Activated CD8-positive, alpha-beta memory T cell treated with anti-CD3 and anti-CD28 coated beads for 48 hours (primary cell): ENCODE measurements at places on chromosomes 11 and 22.
A peak's percentile ranks its signal among the peaks of the same experiment; 100 is the strongest.

GRCh38 chr22:48758881-48759875 lies 1068.5 kb downstream of the BRD1 start:
- DNase-seq = no peak

DNA sequence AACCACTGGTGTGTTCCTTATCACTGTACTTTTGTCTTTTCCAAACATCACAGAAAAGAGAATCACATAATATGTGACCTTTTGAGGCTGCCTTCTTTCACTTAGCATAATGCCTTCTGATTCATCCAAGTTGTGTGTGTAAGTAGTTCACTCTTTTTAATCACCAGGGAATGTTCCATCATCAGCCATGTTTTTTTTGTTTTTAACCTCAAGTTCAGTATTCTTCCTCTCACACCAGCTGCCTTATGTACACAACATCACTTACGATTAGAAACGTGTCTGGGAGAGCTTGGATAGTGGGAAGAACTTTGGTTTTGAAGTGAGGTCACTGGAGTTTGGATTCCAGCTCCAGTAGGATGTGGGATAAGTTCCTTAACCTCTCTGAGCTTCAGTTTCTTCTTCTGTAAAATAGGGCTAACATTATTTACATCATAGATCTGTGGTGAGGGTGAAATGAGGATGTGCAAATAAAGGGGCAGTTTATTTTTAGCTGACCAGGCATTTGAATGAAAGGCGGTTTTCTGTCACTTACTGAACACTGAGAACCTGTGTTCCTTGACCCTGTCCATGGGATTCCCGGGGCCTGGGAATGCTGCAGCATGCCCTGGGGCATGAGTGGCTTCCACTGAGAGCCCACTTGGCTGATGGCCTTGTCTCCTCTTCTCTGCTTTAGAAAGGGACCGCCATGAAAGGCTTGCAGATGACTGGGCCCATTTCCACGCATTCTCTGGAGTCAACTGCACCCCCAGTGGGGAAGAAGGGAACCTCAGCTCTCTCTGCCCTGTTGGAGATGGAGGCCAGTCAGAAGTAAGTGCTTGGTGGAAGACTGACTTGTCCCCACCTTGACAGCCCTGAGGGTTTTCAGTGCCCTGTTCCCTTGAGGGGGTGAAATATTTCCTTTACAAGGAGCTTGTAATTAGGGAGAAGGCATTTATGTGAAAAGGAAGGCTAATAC lies 92.6 kb downstream of the DEPDC5 start:
- no peak for DNase-seq

GRCh38 chr11:14345668-14346067 lies 13.3 kb downstream of the RRAS2 start:
- no peak for DNase-seq

DNA sequence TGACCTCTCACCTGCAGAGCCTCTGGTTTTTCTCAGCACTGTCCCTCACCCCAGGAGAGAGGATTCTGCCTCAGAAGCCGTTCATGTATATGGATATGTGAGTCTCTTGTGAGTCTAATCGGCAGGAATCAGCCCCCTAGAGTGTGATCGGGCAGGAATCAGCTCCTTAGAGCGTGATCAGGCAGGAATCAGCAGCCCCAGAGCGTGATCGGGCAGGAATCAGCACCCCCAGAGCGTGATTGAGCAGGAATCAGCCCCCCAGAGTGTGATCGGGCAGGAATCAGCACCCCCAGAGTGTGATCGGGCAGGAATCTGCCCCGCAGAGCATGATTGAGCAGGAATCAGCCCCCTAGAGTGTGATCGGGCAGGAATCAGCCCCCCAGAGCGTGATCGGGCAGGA lies 80.0 kb upstream of the EIF3D start:
- DNase-seq = no peak

- DNase-seq = no peak
Observed at GRCh38 chr11:93287434-93287833, 43.1 kb upstream of the DEUP1 start.

- DNase-seq = no peak
Observed at GRCh38 chr11:104051778-104052177, 15.3 kb downstream of the DDI1 start.

DNA sequence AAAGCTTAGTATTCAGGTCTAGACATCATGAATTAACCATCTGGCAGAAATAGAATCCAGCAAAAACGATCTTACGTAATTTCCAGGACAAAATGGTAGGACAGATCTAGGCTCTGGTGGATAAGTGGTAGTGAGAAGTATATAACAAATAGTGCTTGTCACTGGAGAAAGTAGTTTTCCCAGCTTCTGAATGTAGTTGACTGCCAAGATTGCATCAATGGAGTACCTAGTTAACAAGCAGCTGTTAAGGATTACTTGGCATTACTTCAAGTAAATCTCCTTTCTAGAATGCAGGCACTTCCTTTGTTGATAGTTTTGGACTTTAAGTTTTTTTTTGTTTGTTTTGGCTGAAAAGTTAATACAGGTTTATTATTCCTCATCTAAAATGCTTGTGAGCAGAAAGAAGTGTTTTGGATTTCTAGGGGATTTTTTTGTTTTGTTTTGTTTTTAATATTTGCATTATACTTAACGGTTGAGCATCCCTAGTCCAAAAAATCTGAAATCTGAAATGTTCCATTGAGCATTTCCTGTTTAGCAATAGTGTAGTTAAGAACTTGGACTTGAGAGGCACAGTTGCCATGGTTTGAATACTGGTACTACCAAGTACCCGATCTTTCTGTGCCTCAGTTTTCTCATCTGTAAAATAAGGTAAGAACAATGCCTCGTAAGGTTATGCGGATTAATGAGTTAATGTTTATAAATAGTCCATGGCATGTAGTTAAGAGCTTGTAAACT lies 20.3 kb downstream of the FAM118B start:
- no peak for DNase-seq

GRCh38 chr11:34558211-34558610 lies 44.6 kb upstream of the ELF5 start:
- DNase-seq = no peak

GRCh38 chr11:46285173-46285572 lies 7.7 kb downstream of the CREB3L1 start:
- no peak for DNase-seq

DNA sequence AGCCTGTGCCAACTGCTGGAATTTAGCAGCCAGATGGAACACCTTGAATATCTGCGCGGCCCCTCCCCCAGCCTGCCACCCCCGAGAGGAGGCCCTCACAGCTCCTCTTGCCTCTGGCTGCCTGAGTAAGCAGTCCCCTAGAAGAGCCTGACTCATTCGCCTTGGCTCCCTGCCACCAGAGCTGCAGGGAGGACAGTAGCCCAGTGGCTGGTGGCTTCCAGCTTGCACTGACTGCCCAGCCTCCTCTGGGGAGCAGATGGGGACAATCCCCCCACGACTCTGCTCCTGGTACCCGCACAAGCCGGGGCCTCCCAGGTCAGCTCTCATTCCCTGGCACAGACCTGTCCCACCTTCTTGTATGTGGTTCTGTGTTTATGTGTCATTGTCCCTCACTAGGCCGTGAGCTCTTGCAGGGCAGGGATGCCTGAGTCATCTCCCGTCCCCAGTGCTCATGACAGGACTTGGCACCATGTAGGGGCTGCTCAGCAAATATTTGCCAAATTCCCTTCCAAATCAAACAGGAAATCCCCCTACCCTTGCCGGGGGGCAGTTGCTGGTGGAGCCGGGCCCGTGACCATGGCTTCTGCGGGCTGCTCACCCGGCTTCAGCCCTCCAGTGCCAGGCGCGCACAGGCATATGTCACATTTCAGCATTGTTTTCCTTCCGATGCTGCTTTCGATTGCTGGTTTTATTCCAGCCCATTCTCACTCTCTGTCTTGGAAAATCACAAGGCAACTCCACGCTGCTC lies 43.6 kb downstream of the CACNG2 start:
- peak; percentile 27 for DNase-seq

DNA sequence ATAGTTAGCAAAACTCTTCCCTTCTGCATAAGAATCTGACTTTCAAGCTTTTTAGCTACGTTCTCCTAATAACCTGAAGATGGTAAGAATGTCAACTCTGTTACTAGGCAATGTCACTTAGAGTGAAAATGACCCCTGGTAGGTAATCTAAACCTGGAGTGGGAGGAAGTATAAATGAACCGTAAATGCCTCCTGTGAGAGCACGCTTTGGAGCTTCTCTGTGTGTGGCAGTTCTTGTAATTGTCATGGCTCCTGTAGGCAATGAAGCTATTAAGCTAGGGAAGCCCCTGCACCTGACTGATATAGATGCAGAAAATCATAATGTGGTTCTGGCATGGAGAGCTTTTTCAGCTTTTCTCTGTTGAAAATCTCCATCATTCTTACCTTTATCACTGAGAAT lies 29.4 kb downstream of the CALCA start:
- DNase-seq = no peak

- DNase-seq = no peak
Observed at GRCh38 chr11:110434952-110435779, 5.4 kb downstream of the FDX1 start.

GRCh38 chr11:127862406-127862805 lies 725.0 kb downstream of the ETS1 start:
- no peak for DNase-seq

DNA sequence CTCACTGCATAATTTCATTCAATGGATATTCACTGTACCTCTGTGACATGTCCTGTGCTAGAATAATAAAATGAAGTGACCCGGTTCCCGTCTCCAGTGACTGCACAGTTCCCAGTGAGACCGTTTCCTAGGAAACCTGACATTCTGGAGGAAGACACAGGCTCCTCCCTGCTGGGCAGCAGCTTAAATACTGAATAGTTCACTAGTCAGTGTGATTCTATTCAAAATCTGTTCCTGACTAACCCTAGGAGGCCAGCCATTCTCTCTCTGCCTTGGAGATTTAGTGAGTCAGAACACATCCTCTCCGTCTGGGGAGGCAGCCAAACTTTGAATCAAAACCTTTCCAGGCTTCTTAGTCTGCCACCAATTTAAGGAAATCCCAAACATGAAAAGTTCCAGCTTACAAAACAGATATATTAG lies 11.3 kb downstream of the TRIM66 start:
- no peak for DNase-seq

DNA sequence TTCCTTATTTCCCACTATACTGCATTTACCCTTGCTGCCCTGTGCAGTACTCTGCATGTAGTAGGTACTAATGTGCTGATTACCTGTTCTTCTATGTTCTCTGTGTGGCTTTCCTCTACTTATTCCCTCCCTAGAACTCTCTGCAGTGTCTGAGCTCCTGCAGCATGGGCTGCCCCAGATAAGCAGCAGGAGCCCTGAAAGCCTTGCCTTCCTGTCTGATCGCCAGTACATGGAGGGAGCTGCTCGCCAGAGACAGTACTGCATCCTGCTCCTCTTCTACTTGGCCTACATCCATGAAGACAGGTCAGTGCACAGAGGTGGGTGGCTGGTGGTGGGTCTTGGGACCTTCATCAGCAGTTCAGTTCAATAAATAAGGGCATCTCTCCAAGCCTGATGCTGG lies 42.2 kb upstream of the CCDC134 start:
- DNase-seq = no peak

GRCh38 chr11:114651145-114651718 lies 27.1 kb upstream of the NXPE2 start:
- no peak for DNase-seq

DNA sequence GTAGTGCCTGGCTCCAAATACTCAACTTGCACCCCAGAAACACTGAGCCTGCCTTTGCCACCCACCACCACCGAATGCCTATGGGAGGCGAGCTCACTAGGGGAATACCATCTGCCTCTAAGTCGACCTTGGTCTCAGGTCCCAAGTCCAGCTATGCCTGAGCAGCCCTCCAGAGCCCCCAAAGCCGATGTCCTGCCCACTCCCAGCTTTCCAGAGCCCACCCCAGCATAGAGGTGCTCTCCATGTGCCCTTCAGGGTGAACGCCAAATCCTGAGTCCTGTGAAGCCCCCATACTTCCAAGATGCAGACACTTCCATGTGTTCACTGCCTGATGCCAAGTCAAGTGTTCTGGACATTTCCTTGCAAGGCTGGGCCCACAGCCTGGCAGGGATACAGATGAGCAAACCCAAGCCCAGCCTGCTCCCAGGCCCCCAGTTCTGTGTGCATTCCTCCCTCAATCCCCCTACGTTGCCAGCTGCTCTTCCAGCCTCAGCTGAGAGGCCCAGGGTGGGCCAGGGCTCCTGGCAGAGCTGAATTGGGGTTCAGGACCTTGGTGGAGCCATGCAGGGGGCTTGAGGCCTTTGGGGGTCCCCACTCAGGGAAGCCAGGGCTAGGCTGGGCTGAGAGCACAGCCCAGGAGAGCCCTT lies 2.6 kb upstream of the KMT5B start:
- no peak for DNase-seq

DNA sequence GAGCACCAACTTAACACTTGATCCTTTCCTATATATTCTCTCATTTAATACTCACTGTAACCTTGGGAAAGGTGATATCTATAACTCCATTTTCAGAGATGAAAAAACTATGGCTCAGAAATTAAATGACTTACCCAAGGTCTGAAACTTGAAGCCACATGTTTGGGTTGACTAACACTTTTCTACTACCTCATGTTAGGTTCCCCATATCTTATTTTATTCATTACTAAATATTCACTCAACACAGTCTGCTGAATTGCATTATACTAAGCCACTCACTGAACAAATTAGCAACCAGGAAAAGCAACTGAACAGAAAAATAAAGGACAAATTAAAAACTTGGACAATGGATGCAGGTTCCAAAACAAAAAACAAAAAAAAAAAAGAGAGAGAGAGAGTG lies 59.9 kb downstream of the FAM168A start:
- DNase-seq = no peak

- no peak for DNase-seq
Observed at GRCh38 chr22:39699631-39700360, 129.2 kb downstream of the CACNA1I start.

- no peak for DNase-seq
Observed at GRCh38 chr11:16778876-16779275, 40.4 kb downstream of the C11orf58 start.

- DNase-seq = no peak
Observed at GRCh38 chr11:96278039-96278897, 64.7 kb downstream of the MAML2 start.

- no peak for DNase-seq
Observed at GRCh38 chr11:96169250-96169649, 173.7 kb downstream of the MAML2 start.

GRCh38 chr11:92317721-92318120 lies 93.1 kb downstream of the FAT3 start:
- DNase-seq = no peak

DNA sequence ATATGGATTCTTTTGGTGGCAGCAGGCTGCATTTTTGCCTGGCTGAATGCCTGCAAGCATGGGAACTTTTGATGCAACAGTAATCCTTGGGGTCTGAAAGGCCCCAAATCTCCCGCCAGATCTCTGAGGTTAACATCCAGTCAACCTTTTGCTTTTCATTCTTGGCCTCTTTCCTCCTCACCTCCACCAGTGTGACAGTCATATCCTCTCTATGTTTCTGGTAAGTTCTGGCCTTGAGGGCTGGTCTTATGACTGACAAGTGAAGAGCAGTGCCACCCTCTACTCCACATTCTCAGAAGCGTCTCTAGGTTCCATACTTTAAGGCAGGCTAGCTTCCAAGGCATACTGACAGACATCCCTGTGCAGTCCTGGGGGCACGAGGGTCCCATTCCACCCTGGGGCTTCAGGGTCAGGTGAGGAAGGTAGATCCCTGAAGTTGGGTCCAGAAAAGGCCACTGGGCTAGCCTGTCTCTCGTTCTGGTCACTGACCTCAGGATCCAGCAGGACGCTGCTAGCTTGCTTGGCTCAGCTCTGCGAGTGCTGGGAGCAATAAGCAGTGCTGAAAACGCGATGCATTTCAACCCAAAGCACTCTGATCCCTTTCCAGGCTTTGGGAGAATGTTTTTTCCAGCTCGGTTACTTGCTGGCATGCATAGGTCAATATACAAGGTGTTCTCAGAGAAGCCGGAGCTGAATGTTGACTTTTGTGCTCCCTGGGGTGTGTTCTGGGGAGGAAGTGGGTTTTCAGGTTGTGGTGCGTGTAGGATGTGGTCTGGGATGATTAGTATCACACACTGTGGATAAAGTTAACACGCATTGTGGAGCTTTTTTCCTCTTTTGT lies 75.2 kb downstream of the PTPRJ start:
- peak; percentile 14 for DNase-seq
